Right renal pelvis (tissue), 4 donors: ENCODE measurements at places on chromosomes 3 and 15.

GRCh38 chr3:70990185-70990584 lies 593.3 kb downstream of the FOXP1 start:
- DNase-seq: no peak

GRCh38 chr15:68559345-68560310 lies 19.2 kb upstream of the CORO2B start:
- DNase-seq: peak; percentile 86

DNA sequence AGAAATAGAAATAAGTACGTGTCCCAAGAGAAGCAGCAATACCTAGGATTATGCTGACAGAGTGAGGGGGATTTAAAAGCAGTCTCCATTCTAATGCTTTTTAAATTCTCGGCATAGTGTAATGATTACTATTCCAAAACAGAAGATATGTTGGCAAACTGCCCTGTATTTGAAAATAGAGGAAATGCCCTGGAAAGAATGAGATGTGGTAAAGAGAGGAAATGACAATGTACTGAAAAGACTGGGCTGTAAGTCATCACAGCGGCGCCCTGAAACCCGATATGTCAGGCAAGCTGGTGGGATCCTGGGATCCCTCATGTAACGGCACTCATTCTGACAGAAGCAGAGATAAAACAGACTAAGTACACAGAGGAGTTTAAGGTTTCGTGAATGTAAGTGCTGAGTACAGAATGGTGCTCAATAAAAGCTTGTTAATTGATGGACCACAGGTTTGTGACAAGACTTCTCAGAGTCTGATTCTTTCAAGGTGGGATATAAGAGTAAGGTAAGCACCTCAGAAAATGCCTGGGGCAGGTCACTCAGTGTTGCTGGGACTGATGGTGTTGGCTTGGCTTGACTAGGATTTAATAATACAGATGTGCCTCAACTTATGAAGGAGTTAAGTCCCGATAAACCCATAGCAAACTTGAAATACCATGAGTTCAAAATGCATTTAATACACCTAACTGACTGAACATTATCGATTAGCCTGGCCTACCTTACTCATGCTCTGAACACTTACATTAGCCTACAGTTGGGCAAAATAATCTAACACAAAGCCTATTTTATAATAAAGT lies 91.4 kb downstream of the NFKBIZ start:
- DNase-seq: peak; percentile 8

- DNase-seq: no peak
Measured at GRCh38 chr3:50523279-50523811, 19.9 kb upstream of the CACNA2D2 start.

DNA sequence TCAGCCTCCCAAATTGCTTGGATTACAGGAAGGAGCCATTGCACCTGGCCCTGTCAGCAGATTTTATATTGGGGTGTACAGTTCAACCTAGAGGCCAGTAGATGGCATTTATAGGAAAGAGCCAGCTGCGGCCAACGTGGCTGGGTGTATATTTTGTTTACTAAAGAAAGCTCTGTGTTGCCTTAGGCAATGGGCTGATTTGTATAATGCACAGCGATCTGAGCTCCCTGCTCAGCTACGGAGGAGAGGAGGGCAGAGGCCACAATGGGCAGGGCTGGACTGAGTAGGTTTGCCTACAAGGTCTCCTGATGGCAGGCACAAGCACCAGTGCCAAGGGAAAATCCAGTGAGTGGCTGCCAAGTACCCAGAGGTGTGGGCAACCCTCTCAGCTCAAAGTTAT lies 282.4 kb downstream of the ARPP21 start:
- DNase-seq: no peak

- no peak for DNase-seq
Measured at GRCh38 chr3:162738784-162739183, 1242.2 kb downstream of the OTOL1 start.

GRCh38 chr3:33064929-33065328 lies 32.0 kb downstream of the GLB1 start:
- no peak for DNase-seq

DNA sequence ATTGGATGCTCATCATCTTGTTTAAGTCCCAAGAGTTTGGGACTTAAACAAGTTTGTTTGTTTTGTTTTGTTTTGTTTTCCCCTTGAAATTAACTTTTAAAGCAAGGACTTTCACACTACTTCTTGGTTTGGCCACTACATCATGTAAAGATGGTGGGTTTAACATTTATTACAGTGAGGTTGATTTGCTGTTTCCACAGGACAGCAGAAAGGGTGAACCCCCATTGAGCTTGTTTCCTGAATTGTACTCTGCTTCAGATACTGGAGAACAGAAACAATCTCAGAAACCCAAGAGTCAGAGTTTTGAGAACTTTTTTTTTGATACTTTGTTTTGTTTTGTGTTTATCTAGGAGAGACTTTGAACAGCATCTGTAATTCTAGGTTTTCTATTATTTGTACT lies 6.7 kb downstream of the POU1F1 start:
- DNase-seq: no peak

DNA sequence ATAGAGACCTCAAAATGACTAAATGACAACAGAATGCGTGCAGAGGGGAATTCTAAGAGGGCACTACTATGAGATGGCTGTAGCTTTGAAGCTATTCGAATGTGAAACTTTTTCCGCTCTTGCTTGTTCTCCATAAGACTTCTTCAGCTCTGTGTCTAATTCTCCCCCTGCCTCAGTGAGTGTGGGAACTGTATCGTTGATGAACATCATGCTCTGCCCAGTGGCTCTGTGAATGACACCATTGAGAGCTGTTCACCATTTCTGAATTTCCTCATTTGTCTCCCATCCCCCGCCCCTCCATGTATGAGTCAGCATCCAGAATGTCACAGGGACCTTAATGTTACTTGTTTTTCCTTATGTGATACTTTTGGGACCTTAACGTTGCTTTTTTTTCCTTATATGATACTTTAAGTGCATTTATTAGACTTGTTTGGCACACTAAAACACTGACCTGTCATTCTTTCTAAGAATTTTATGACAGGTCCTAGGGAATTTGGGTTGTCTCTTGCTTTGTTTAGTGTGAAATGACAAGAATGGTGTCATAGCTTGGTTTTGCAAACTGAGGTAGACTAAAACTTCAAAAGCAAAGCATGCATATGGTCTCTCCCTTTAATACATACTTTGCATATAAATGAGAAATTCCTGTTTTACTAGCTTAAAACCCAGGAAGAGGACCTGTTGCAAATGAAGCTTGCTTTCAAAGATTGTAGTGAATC lies 99.6 kb downstream of the FNDC3B start:
- no peak for DNase-seq

DNA sequence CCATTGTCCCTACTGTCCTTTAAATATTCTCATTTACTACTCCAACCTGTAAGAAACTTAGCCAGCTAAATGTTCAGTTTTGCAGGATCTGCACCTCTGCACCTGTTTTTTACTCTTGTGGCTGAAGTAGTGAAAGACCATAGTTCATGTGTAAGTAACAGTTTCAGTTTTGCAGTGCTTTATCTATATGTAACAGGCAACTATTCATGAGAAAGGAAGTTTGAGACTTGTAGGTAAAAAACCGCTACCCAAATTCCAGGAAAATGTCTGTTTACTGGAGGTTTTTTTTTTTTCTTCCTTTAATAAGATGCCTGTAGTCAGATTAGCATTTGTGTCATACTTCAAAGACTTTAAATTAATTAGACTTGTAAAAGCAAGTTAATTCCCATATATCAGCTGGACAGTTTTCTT lies 25.4 kb upstream of the MBNL1 start:
- no peak for DNase-seq

GRCh38 chr3:23996095-23996524 lies 51.0 kb downstream of the NR1D2 start:
- no peak for DNase-seq

- no peak for DNase-seq
Measured at GRCh38 chr15:100254285-100254684, 87.5 kb downstream of the ADAMTS17 start.

DNA sequence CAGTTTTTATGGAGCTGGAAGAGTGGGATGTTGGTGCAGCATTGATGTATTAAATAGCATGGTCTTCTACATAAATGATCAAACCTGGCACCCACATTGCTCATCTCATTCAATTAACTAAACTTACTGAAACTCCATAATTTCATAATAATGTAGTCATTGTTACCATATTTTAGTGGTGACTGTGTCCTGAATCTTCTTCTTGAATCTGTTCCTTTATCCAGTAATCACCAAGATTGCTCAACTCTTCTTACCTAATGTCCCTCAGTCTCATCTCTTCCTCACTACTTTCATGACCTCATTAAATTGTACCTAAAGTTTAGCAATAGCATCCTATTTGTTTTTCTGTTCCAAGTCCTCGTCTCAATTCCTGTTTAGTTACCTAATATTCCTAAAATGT lies 69.8 kb downstream of the FGF7 start:
- no peak for DNase-seq

GRCh38 chr3:72008226-72008996 lies 223.5 kb upstream of the PROK2 start:
- DNase-seq: no peak

DNA sequence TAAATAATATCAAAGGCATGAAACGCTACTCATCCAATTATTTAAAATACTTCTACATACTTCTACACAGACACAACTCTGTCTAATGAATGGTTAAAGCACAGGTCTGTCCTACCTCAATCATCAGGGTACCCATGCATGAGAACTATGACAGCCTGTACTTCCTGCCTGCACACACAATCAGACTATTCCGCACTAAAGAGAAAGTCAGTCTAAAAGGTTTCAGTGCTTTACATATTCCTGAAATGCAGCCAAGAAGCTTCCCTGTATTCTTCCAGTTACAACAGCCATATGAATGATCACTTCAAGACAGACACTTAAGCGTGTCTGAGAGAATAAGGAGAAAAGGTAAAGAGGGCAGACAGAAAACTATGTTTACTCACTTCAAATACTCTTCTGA lies 58.8 kb downstream of the TUBGCP4 start:
- no peak for DNase-seq

GRCh38 chr15:78841376-78841706 lies 30.1 kb upstream of the ADAMTS7 start:
- no peak for DNase-seq

GRCh38 chr3:23076437-23076836 lies 126.7 kb upstream of the UBE2E2 start:
- DNase-seq: no peak

GRCh38 chr3:40340541-40341170 lies 31.1 kb downstream of the EIF1B start:
- no peak for DNase-seq

DNA sequence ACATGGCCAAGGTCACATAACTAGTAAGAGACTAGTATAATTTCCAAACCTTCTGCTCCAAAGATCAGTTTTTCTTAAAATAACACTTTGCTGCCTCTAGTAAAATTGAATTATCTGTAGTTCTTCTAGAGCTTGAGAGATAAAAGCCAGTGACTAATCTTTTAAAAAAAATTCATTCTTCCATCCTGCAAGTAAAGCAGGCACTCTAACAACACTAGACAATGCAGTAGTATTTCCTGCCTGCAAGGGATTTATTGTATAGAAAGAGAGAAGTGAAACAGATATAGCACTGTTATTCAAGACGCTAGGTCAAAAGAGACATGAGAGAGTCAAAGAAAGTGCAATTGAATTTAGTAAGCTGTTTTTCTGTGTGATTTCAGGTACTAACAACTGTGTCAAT lies 159.5 kb upstream of the TBC1D5 start:
- DNase-seq: no peak

DNA sequence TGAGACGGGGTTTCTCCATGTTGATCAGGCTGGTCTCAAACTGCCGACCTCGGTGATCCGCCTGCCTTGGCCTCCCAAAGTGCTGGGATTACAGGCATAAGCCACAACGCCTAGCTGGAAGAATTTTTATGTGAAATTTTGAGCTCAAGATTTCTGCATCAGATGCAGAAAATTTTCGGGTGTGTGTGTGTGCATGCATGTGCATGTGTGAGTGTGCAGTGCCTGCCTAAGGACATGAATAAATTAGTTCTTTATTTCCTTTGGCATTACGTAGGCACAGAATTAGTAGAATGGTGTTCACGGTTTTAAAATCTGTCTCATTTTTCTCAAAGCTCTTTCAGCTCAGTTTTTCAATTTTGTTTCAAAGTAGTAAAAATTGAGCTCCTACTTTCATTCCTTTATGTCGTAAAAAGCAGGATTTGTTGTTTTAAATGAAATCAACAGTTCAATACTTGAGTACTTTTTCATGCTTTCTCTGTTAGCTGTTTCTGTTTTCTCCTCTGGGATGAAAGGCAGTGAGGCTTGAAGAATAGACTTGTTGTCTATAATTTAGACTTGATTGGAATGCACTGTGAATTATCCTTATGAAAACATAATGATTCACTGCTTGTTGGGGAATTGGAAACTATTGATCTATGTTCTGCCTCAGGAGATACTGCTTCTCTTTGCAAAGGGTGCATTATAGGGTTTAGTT lies 23.3 kb upstream of the RAB11A start:
- DNase-seq: no peak

- DNase-seq: peak; percentile 25
Measured at GRCh38 chr3:175672119-175672689, 813.1 kb downstream of the NAALADL2 start.

- no peak for DNase-seq
Measured at GRCh38 chr15:69834761-69835160, 263.0 kb downstream of the TLE3 start.

DNA sequence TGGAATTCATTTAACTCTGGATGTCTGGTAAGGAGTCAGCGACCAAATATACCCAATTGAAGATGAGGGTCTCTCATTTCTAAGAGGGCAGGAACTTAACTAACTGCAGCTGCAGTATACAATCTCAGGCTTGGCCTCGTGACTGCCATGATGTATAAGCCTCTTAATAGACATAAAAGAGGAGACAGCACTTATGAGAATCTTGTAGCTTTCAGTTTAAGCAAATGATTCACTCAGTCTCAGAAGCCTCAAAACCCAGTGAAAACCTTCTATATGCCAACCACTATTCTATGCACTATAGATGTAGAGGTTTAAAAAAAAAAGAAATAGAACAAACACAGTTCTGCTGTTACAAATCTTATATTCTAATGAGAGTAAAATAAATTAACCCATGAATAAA lies 513.9 kb downstream of the TBL1XR1 start:
- DNase-seq: no peak

- DNase-seq: no peak
Measured at GRCh38 chr15:62618432-62618831, 424.1 kb upstream of the TPM1 start.

GRCh38 chr15:101046826-101047225 lies 127.7 kb downstream of the LRRK1 start:
- DNase-seq: no peak

DNA sequence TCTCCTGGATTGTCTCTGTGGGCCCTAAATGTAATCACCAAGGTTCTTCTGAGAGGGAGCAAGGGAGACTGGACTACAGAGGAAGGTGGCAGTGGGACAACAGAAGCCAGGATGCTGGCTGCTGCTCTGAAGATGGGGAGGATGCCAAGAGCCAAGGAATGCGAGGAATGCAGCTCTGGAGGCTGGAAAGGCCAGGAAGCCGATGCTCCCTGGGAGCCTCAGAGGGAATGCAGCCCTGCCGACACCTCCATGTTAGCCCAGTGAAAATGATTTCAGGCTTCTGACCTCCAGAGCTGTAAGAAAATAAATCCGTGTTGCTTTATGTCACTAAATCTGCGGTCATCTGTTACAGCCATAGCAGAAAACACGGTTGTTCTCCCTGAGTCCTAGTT lies 44.1 kb downstream of the UMPS start:
- no peak for DNase-seq

GRCh38 chr15:73989001-73989798 lies 2.9 kb downstream of the STOML1 start:
- no peak for DNase-seq
